ENCODE measurements at places on chromosomes 11 and 22.

GRCh38 chr11:31340903-31341572, 28.5 kb downstream of the DCDC1 start:
- DNase-seq: peak; percentile 24

DNA sequence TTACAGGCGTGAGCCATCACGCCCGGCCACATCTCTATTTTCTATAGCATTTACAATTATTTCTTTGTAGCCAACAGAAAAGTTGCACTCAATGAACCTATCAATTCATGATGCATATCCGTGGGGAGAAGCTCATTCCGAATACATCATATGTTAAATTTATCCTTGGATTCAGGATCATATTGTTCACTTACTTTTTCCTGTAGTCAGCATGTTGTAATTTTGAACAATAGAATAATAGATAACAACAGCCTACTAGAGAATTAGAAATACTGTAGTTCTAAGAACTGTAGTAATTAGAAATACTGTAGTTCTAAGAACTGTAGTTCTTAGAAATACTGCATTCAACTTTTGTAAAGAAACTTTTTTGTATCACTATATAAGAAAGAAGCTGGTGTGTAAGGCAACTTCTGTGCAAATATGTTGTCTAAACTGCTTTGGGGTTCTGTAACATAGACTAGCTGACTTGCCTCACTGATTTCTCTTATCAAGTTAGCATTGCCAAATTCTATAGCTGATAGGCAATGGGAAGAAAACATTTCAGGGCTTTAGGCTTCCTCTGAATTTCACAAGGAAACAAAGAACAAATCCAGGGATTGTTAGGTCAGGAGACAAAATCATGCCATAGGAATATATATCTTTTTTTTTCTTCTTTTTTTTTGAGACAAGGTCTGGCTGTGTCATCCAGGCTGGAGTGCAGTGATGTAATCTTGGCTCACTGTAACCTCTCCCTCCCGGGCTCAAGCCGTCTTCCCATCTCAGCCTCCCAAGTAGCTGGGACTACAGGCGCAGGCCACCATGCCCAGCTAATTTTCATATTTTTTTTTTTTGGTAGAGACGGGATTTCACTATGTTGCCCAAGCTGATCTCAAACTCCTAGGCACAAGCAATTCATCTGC, 91.9 kb downstream of the CSTPP1 start:
- DNase-seq: no peak

DNA sequence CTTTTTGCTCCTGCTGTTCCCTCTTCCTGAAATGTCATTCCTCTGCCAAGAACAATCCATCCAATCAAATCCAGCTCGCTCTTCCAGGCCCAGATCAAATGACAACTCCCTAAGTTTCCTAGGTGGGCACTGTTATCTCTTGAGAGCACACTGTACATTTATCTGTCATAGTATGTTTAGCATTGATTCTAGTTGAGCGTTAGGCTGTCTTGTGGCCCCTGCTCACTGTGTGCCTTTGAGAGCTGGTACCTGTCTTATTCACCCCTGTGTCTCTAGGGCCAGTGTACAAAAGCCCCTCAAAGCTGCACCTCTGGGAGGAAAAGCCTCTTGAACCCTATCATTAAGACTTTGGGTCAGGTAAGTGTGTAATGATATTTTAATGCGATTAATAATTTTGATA, 7.1 kb upstream of the LMO2 start:
- DNase-seq: no peak

GRCh38 chr22:30314915-30315314, 11.8 kb downstream of the TBC1D10A start:
- DNase-seq: no peak

DNA sequence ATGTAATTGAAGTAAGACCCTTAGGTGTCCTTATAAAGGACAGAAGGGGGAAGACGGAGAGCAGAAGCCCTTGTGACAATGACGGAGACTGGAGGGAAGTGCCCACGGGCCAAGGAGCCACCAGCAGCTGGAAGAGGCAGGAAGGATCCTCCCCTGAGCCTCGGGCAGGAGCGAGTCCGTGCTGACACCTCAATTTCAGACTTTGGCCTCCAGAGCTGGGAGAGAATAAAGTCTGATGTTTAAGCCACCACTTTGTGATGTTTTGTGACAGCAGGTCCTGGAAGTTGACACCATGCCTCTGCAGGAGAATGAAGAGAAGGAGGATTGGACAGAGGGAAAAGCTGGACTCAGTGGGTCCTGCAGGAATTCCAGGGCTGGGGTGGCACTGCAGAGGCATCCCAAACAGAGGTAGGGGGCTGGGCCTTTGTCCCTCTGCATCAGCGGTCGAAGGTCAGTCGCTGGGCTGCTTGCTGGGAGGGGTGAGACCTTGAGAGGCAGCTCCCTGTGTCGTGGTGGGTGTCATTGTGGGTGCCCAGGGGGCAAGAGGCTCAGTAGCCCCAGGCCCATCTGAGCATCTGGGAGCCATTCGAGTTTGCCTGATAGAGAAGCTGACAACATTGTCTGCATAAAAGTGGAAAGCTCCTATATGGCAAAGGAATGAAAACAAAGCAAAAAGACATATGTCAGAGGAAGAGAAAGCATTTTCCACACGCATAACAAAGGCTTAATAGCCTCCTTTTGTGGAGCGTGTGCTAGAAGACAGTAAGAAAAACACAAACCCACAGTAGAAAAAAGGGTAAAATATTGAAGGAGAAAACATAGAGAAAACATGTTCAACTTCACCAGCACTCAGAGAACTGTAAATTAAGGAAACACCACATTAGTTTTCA, 68.8 kb downstream of the RTL6 start:
- DNase-seq: no peak

GRCh38 chr22:42770941-42771647, 50.4 kb upstream of the A4GALT start:
- peak; percentile 37 for DNase-seq
